ENCODE measurements at places on chromosomes 13 and 19. TPM values are rescaled to one million over a fixed set of nuclear protein-coding genes. Genes with fewer than 3 reads are reported as not detected.

PGLYRP2 gene
- total RNA-seq, result not detected

LHFPL6 gene
- total RNA-seq, result 14.0 TPM

BRSK1 gene
- total RNA-seq, result 5.8 TPM

LMTK3 gene
- under 0.01 TPM for total RNA-seq

METTL21C gene
- total RNA-seq, result not detected

ZNF714 gene
- 7.4 TPM for total RNA-seq

PSG11 gene
- not detected for total RNA-seq

RNF113B gene
- total RNA-seq, result not detected

IGFL3 gene
- not detected for total RNA-seq

SERPINE3 gene
- not detected for total RNA-seq

OR4F17 gene
- not detected for total RNA-seq

ZIC5 gene
- total RNA-seq, result not detected

PRTN3 gene
- not detected for total RNA-seq

KCNJ14 gene
- total RNA-seq, result 0.15 TPM
